ENCODE measurements at places on chromosomes 16 and 17.

- no peak for DNase-seq
Measured at GRCh38 chr16:52963212-52963854, 89.4 kb downstream of the CHD9NB start.

GRCh38 chr16:84599521-84600202 is 18.2 kb downstream of the COTL1 start:
- DNase-seq: no peak

DNA sequence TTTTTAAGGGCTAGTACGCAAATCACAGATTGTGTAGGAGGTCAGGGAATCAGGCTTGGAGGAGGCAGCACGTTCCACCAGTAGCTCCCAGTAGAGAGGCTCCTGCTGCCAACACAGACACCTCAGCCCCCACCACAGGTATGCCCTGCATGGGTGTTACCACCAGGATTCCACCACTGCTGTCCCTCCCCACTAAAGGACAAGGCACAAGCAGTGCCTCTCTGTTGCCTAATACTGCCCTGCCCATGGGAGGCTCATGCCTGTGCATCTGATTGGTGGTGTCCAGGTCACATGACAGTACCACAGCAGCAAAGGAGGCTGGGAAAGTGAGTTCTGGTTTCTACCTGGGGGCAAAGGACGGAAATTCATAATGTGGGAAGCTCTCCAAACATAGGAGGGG is 33.6 kb upstream of the CACNG4 start:
- no peak for DNase-seq

DNA sequence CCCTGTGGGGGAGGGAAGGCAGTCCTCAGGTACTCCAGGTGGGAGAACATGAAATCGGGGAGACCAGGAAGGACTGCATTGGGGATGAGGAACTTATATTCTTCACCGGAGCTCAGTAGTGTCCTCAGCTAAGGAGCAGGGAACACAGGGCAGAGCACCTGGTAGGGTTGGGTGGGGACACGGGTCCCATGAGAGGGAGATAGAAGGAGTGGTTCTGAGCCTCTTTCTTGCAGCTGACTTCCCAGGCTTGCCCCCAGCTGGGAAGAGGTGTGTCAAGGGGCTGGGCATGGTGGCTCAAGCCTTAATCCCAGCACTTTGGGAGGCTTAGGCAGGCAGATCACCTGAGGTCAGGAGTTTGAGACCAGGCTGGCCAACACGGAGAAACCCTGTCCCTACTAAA is 2.1 kb downstream of the FHOD1 start:
- no peak for DNase-seq

DNA sequence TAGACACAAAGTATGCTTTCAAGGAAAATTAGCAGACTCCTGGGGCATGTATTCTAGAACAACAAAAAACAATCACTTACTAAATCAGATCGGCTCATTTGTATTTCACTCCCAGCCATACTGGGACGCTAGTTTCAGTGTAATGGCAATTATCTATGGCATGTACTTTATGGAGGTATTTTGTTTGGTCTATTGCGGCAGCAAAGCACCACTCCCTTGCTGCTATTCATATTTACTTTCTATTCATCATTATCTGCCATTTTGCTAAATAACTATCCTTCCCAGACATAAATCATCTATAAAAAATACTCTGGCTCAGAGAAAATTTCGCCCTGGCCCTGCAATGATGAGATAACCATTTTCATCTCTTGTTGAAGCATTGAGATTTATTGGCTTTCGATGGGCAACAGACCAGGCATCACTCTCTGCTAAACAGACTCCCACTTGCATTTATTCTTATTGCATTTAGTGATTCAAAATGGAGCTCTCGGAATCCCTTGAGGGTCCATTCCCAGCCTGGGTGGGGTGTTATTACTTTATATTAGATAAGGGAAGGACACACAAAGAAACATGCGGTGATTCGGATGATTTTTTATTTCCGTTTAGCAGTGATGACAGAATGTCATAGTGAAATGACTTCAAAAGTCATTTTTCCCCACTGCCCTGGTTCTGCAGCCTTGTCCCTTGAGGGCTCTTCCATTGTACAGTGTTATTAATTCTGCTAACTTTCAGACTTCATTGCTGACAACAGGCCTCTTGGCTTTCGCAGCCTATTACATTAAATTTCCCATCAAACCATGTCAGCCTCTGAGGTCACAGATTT is 225.8 kb downstream of the IRX3 start:
- DNase-seq: no peak

GRCh38 chr17:17886226-17886625 is 49.4 kb upstream of the SREBF1 start:
- DNase-seq: no peak

- DNase-seq: peak; percentile 64
Measured at GRCh38 chr16:54178478-54178976, 108.1 kb downstream of the IRX3 start.

DNA sequence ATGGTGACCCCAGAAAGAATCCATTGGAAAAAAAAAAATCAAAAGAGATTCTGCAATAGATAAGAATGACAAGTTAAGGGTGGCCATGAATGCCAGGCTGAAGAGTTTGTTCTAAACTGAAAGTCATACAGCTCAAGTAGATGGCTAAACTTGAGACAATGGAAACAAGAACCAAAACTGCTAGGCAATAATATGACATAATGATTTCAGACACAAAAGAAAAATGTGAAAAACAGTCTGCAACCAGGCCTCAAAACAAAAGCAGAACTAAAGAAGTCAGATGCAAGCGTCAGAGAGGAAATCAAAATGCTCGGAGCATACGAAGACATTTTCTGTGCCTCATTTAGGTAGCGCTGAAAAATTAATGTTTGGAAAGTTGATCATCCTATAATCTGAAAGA is 54.4 kb upstream of the YPEL2 start:
- DNase-seq: no peak

DNA sequence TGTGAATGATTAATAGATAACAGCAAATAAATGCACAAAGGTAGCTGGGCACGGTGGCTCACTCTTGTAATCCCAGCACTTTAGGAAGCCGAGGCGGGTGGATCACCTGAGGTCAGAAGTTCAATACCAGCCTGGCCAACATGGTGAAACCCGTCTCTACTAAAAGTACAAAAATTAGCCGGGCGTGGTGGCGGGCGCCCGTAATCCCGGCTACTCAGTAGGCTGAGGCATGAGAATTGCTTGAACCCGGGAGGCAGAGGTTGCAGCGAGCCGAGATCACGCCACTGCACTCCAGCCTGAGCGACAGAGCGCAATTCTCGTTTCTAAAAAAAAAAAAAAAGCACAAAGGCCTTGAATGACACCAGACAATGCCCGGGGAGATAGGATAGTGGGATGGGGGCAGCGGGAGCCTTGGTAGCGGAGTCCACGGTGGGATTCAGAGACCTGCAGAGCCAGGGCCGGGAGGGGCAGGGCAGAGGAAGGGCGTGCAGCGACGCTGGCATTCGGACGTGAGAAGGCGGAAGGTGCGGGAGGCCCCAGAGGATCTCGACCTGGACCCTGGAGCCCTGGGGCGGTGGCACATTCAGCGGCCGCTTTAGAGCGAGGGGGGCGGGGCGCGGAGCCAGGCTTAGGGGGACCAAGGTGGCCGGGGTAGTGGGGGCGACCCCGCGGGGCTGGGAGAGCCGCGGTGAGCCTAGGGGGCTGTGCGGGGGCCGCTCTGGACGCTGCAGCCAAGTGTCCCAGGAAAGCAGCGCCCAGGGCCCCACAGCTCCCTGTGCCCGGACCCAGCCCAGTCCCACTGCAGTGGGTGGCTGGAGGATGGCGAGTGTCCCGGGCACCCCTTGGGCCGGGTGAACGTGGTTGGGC is 999 bp upstream of the FLYWCH2 start:
- DNase-seq: peak; percentile 40

DNA sequence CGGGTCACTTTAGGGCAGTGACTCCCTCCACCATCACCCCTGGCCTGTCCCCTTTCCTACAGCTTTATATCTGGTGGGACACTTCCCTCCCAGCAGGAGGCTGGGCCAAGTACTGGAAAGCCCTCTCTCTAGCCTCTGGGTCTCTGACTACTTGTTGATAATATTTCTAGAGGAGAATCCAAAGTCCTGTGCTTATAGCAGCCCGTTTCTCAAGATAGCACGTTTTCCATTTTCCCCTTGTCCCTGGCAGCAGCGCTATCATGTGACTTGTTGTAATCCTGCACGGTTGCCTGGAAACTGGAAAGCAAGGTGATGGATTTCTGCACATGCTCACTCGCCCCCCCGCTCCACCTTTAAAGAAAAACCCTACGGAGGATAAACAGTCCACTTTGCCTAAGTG is 3.3 kb upstream of the AXIN2 start:
- peak; percentile 50 for DNase-seq

GRCh38 chr17:14481664-14482063 is 180.8 kb downstream of the HS3ST3B1 start:
- DNase-seq: no peak

GRCh38 chr16:68526782-68527145 is 12.3 kb upstream of the ZFP90 start:
- DNase-seq: no peak

GRCh38 chr17:58092797-58093385 is 9.7 kb downstream of the DYNLL2 start:
- DNase-seq: no peak

GRCh38 chr17:55632893-55633292 is 89.8 kb downstream of the TMEM100 start:
- DNase-seq: no peak

GRCh38 chr17:82943751-82944150 is 103.9 kb upstream of the ZNF750 start:
- DNase-seq: no peak

DNA sequence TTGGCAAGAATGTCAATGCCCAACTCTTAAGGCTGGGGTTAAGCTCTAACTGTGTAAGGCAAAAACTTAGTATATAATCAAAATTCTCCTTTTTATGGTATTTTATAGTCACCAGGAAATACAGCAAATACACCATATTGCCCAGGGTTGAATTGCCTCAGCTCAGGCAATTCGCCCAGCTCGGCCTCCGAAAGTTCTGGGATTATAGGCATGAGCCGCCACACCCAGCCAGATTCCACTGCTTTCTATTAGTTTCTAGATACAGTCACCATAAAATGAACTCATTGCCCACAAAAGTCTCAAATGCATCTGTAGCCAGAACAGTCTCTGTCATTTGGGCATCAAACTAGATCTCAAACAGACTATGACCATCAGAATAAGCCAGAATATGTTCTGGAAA is 238.7 kb upstream of the TOX3 start:
- DNase-seq: no peak

- no peak for DNase-seq
Measured at GRCh38 chr16:61858988-61859387, 177.2 kb downstream of the CDH8 start.

DNA sequence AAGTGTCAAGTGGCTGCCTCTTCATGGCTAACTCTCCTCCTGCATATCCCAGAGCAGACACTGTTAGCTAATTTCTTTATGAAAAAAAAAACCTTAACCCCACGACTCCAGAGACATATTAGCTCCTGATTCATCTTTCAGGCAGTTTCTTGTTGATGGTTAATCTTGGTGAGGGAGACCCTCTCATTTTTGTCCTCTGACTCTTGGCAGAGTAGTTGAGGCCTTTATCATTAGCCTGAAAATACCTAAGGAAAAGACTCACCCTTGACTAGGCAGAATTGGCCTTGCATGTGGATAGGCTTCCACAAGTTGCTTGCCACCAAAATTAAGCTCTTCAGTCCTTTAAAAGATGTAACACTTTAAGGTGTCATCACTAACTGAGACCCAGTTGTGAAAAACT is 4.0 kb downstream of the CRYBA1 start:
- DNase-seq: no peak

DNA sequence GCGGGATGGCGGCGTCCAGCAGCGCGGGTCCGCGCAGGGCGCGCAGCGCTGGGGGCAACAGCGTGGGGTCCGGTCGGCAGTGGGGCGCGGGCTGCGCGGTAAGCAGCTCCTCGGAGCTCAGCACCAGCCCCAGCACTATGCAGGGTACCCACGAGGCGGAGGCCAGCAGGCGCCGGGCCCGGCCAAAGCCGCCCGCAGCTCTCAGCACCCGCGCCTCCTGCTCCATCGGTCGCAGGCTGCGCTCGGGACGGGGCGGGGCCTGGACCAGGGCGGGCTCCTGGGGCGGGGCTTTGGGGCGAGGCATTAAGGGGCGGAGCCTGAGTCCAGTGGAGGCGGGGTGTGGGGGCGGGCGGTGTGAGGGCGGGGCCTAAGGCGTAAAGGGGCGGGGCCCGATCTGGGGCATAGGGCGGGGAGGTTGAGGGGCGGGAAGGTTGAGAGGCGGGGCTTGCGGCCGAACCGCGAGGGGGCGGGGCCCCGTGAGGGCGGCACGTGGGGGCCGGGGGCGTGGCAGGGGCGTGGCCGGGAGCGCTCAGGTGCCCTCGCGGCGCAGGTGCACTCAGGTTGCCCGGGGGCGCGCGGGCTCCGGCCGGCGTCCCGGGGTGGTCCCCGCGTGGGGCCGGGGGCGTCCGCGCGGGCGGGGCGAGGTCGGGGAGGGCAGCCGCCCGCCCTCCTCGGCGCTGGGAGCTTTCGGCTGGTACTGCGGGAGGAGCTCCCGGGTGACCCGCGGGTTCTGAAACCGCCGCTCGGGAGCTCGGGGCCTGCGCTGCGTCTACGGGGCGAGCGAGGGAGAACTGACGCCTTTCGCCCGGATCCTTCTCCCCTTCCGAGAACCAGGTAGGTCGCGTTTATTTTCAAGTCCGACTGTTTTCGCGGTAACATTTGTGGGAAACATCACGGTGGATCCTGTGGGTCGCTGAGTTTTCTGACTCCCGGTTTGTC is 1.4 kb upstream of the SLC22A31 start:
- peak; percentile 94 for DNase-seq

GRCh38 chr16:73483076-73483791 is 435.3 kb upstream of the ZFHX3 start:
- peak; percentile 94 for DNase-seq

GRCh38 chr17:61249649-61250299 is 149.9 kb upstream of the TBX2 start:
- no peak for DNase-seq

DNA sequence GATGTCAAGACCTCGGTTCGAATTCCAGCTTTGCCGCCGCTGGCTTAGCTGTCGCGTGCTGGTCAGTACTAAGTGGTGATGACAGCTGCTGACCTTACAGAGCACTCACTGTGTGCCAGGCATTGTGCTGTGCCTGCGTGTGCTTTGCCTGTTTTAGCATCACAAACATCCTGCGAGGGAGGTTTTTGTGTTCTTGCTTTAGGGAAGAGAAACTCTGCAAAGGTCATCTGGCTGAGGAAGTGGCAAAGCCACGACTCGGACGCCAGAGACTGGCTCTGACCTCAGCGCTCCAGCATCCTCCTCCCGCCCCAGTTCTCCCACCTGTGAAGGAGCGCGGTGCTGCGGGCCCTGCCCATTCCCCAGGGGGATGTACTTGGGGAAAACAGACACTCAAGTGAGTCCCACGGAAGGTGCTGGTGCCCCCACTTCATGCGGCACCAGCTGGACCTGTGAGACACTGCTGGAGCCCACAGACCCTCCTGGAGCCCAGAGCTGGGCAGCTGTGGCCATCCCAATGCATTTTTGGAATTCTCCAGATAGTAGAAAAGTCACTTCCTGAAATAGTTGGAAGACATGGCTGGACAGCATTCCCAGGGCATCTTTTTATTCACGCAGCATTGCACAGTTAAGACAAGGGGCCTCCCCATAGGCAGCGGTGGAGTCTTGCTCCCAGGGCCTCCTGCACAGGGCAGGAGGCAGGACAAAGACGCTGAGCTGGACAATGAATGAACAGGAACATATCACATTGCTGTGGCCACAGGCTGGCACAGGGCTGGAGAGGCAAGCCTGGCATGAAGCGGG is 20.0 kb upstream of the HERPUD1 start:
- DNase-seq: no peak

- no peak for DNase-seq
Measured at GRCh38 chr17:50207315-50207714, 5.9 kb upstream of the COL1A1 start.

GRCh38 chr17:21377705-21378396 is 1.7 kb downstream of the KCNJ12 start:
- DNase-seq: no peak

- no peak for DNase-seq
Measured at GRCh38 chr16:79137426-79137939, 463.1 kb downstream of the MAF start.

Measured in NCI-H526 (cell line).